ENCODE measurements at places on chromosomes 13 and 19.

GRCh38 chr19:38702278-38702677 lies 42.0 kb downstream of the CAPN12 start:
- no peak for DNase-seq

- DNase-seq, result no peak
Measured at GRCh38 chr13:59276436-59276835, 887.3 kb downstream of the DIAPH3 start.

- DNase-seq, result no peak
Measured at GRCh38 chr19:42248270-42249148, 6.1 kb upstream of the GSK3A start.

- DNase-seq, result no peak
Measured at GRCh38 chr13:30394751-30395191, 27.5 kb upstream of the UBE2L5 start.

DNA sequence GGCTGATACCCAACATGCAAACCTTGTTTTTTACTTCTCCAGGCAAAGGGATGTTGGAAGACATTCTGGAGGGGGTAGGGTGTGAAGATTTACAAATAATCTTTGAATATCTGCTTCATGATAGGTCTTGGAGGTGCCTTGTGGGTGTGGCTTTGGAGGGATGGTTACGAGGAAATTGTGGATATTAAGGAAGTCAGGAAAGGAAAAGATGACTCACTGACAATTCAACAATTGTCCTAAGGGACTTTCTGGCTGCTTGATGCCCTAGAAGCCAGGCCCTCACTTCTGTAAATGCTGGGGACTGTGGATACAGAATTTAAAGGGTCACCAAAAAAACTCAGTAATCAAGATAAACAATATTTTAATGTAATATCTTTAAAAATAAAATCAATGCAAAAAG lies 37.4 kb upstream of the ZNF527 start:
- no peak for DNase-seq

DNA sequence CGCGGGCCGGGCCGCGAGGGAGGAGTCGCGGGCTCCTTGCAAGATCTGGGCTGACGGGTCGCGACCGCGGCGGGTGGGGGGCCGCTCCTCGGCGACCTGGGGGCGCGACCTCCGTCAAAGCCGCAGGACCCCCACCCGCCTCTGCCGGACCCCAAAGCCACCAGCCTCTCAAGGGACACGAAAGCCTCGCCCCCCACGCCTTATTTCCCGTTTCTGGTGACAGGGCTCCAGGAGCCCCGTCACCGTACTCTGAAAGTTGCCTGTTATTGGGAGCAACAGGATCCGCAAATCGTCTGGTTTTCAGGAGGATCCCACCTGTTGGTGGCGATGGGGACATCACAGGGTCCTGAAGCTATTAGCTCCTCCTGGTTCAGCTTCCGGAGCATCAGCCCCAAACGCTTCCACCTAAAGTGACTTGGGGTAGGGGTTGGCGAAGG lies 530 bp downstream of the MAU2 start:
- DNase-seq, result no peak

DNA sequence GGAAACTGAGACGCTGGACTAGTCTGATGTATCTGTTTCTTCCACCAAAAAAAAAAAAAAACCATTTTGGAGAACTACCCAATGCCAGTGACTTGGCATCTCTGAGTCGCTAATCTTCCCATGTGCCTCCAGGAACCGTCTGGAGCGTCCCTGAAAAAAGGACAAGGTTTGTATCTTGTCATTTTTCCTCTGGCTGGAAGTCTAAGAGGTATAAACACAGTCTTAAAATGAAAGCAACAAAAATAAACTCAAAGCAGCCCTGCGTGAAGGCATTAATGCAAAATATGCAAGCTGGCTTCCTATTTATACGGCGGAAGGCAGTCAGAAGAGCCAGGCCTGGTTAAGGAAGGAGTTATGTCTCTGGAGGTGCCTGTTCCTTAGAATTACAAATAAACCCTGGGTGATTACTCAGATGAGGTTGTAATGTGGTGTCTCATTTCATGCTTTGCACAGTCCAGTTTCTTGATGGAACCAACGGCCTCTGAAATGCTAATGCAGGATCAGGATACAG lies 20.3 kb downstream of the ACTN4 start:
- DNase-seq, result no peak

GRCh38 chr19:11506967-11507366 lies 1.3 kb upstream of the ZNF653 start:
- DNase-seq, result no peak

- DNase-seq, result no peak
Measured at GRCh38 chr13:43265028-43265427, 241.6 kb downstream of the DNAJC15 start.

All from esophagus squamous epithelium (tissue), 5 donors.